ENCODE measurements at places on chromosomes 3 and 15.
A peak's percentile ranks its signal among the peaks of the same experiment; 100 is the strongest.

- DNase-seq = no peak
Observed at GRCh38 chr3:106168962-106169750, 300.3 kb upstream of the CBLB start.

GRCh38 chr15:89900849-89901248, 7.1 kb upstream of the AP3S2 start:
- DNase-seq = no peak

DNA sequence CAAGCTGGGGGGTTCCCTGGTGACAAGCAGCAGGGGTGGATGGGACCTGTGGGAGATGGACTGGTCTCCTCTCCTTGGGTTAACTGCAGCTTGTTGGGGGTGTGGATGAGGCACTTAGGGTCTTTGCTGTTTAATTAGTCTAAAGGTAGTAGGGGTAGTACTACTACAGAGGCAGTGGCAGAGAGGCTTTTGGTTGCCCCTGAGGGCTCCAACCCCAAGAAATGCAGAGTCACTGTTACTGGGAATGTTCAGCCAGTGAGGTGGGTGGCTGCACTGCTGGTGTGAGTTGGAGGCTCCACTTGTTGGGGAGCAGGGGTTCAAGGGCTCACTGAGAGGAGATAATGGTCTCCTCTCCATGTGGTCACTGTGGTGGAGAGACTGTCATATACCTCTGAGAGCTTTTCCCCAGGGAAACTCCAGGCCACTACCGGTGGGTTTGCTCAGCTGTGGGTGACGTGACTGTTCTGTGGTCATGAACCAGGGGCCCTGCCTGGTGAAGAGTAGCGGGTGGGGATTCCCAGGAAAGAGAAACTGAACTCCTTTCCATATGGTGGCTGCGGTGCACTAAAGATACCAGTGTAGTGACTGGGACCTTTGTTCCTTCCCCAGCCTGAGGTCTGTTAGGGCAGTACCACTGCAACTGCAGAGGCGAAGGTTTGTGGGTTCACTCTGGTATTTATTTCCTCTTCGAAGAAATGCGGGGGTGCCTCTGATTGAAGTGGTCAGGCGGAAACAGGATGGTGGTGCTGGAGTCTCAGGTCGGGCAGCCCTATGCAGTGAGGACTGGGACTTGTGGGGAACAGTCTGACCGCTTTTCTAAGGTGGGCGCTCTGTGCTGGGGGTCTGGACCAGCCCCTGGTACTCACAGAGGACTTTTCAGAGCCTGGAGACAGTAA, 68.9 kb upstream of the TNFSF10 start:
- no peak for DNase-seq

GRCh38 chr15:49096090-49096750, 50.0 kb upstream of the SECISBP2L start:
- no peak for DNase-seq

GRCh38 chr15:98938105-98938417, 69.5 kb downstream of the PGPEP1L start:
- DNase-seq = no peak

- DNase-seq = no peak
Observed at GRCh38 chr3:149426325-149426724, 48.2 kb upstream of the TM4SF4 start.

GRCh38 chr3:127606981-127607595, 8.9 kb downstream of the MCM2 start:
- DNase-seq = no peak

GRCh38 chr3:55482496-55483195, 4.5 kb downstream of the WNT5A start:
- DNase-seq = peak; percentile 19

DNA sequence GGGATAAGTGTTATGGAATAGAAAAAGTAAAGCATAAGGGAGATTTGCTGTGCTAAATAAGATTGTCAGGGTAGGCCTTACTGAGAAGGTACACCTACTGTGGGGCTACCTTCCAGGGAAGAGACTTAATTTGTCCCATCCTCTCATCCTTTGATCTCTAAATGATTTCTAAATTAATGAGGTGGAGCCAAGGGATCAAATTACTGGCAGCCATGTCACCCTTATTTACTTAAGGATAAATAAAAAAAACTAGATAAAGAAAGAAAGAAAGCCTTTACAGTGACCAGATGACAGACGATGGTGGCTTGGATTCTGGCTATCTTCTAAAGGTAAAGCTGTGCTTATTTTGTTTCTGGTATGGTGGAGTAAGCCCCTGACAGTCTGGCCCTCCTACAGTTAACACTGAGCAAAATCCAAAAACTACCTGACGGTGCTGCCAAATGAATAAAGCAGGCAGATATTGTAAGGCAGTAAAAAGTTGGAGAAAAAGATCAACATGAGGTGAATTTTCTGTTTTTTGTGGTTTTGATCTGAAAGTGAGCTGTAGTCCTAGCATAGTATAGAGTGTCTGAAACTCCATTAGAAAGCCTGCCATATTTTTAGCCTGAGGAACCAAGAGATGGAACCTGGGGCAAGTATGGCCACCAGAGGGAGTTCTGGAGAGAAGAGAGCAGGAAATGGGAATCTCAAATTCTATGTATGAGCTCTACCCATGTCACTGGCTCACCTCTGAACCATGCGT, 285.1 kb upstream of the MANF start:
- peak; percentile 76 for DNase-seq

GRCh38 chr15:71231758-71232157, 116.5 kb downstream of the THSD4 start:
- no peak for DNase-seq

DNA sequence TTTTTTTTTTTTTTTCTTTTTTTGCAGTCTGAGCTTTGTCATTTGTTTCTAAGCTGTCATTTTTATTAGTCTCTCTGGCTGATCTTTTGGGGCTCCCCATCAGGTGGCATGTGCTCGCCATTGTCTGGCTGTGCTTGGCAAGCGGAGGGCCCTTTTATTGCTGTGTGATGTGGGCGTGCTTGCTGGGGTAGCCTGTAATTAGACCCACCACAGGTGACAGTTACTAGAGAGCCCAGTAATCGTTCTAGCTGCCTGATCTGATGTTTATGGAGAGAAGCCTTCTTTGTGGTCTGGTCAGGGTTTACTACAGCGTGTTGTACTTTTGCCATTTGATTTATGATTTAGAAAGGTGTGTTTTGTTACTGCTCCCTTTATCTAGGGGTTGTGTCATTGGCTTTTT, 179.9 kb downstream of the MCTP2 start:
- DNase-seq = no peak
